Fibroblast of upper back skin (primary cell): ENCODE measurements at places on chromosomes 2 and 18.

DNA sequence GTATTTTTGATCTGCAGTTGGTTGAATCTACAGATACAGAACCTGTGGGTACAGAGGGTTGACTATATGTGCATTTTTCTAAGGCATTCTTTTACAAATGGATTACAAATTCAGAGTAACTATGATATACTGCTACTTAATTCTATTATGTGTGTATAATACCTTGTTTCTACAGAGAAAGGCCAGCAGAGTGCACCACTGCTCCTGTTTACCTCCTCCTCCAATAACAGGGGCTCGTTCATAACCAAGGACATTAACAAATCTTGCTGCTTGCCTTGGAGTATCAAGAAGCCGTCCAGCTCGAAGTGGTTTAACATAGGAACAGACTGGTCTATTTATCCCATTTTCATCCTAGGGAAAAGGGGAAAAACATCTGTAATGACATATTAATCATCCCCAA lies 16.4 kb downstream of the CEP76 start:
- peak; percentile 26 for DNase-seq

DNA sequence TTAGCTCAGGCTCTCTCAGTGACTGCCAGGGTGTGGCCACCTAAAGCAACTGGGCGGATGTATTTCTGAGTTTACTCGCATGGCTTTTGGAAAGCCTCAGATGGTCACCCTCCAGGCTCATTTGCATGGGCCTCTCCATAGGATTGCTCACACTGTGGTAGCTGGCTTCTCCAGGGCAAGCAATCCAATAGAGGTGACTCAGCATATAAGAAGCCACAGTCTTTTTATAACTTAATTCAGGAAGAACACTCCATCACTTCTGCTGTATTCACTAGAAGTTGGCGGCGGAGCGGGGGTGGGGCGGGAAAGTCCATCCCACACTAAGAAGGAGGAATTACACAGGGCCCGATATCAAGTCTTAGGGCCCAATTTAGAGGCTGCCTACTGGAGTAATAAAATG lies 3.6 kb upstream of the DOK6 start:
- DNase-seq: peak; percentile 41

DNA sequence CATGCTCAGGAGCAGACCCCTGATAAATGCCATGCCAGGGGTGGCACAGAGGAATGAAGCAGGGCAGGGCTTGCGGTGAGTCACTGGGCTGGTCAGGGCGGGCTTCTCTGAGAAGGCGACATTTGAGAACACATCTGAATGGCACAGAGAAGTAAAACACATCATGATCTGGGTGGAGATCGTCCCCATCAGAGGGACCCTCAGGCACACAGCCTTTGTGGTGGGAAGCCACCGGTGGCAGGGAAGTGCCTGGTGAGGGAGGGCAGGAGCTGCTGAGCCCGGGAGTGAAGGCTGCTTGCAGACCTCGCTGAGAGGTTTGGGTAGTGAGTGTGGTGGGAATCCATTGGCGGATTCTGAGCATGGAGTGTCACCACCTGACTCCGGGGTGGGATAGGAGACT lies 44.5 kb downstream of the DCDC2C start:
- DNase-seq: no peak

DNA sequence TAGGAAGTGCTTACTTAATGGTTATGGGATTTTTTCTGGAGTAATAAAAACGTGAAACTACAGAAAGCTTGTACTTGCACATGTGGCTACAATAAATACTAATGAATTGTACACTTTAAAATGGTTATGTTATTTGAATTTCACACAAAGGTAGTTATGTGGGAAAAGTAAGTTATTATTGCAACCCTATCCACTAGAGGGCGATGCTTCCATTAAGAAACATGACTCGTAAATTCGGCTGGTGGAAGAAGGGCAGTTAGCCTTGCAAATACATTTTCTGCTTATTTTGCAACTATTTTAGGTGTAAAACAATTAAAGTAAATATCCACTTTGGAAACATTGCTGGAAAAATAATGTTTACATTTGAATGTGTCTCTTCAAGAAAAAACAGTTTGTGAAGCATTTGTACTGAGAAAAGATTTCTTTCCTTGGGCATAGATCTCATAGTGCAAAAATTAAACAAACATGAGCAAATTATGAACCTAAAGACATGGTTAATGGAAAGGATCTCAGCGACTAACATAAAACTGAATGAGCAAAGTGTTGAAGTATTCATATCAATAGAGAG lies 68.1 kb upstream of the CSRNP3 start:
- peak; percentile 67 for DNase-seq

- no peak for DNase-seq
Observed at GRCh38 chr18:36732264-36732663, 96.5 kb downstream of the TPGS2 start.

- DNase-seq: no peak
Observed at GRCh38 chr2:59754011-59754735, 799.3 kb downstream of the BCL11A start.

DNA sequence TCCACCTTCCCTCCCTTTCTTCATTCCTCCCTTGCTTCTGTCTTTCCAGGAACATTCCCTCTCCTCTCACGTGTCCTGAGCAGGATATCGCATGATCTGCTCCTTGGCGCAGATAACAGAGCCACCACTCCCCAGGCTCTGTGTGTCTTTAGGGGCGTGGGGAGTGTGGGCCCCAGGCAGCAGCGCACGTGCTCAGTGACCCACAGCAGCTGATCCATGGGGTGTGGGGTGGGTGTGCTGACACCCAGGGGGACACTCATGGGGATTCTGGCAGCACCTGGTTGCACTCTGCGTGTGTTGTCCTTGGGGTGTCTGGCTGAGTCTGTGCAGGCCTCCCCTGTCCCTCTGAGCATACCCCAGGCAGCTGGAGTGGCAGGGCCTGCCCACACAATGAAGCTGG lies 9.9 kb upstream of the FOSL2 start:
- no peak for DNase-seq

- no peak for DNase-seq
Observed at GRCh38 chr18:9081940-9082339, 20.6 kb upstream of the NDUFV2 start.

DNA sequence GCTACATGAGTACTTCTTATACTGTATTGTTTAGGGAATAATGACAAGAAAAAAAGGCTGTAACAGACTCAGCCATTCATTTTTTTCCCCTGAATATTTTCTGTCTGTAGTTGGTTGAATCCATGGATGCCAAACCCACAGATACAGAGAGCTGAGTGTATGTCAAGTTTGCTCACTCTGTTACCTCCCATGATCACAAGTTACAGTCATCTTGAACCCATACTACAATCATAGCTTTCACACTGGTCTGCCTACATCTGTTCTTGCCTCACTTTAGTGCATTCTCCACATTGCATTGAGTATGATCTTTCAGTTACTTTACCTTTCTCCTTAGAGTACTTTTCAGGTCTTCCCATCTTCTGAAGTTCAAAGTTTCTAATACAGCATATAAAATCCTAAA lies 94.0 kb downstream of the BIRC6 start:
- DNase-seq: no peak

- no peak for DNase-seq
Observed at GRCh38 chr2:13001408-13001807, 284.7 kb downstream of the TRIB2 start.

DNA sequence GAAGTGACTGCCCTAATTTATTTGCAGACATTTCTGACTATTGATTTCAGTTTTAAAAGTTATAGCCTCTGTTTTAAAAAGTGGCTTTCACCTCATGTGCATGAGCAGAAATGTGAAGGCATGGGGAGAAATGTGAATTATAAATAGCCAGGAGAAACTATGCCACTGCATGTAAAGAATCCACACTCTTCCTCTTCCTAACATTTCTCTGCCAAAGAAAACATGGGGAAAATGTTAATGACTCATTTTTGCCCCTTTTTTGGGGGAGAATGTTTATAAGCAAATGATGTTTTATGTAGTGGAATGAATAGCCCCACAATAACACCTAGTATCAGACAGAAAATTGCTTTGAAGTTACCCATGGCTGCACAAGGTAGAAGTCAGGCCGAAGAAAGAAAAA lies 249.0 kb upstream of the TANK start:
- peak; percentile 66 for DNase-seq

- DNase-seq: no peak
Observed at GRCh38 chr18:37440206-37440605, 125.4 kb downstream of the CELF4 start.

DNA sequence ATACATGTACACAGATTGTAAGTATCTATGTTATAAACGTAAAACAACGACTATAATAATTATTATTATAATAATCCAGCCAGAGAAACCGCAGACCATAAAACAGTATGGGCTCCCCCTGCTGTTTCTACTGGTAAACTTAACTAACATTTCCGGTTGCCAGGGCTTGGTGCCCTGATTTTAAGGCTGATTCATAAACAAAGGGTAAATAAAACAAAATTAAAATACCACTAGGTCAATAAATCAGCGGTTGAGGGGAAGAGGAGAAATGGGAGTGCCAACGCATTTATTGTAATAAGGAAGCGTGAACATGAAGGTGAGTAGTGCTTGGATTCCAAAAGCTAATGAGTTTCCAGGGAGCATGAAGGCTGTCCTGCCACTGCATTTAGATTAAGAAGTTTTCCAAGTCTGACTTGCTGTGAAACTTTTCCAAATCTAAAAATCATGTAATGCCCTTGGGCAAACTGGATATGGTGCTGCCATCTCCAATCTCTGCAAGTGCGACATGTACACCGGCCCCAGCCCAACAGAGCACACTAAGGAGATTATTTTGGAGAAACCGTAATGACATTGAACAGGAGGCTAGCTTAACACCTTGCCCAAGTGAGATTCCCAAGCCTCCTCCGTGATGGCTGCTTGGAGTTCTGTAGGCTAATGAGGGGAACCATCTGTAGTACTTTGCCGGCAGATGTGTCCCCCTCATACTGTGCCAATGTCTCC lies 50.7 kb upstream of the HNRNPA3 start:
- DNase-seq: peak; percentile 36

DNA sequence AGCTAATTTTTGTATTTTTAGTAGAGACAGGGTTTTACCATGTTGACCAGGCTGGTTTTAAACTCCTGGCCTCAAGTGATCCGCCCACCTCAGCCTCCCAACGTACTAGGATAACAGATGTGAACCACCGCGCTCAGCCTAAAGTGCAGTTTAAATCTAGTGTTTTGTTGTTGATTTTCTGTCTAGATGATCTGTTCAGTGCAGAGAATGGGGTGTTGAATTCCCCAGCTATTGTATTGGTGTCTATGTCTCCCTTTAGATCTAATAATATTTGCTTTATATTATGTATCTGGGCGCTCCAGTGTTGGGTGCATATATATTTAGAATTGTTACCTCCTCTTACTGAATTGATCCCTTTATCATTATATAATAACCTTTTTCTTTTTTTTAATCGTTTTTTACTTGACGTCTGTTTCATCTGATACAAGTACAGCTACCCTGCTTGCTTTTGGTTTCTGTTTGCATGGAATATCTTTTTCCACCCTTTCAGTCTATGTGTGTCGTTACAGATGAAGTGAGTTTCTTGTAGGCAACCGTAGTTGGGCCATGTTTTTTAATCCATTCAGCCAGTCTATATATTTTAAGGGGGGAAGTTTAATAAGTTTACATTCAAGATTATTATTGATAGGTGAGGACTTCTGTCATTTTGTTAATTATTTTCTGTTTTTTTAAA lies 34.3 kb downstream of the GALM start:
- no peak for DNase-seq

- DNase-seq: no peak
Observed at GRCh38 chr2:20227894-20228505, 3.1 kb upstream of the SDC1 start.

- no peak for DNase-seq
Observed at GRCh38 chr2:101428422-101429176, 41.3 kb upstream of the CREG2 start.

GRCh38 chr2:70554338-70554892 lies 789 bp upstream of the TGFA start:
- no peak for DNase-seq

DNA sequence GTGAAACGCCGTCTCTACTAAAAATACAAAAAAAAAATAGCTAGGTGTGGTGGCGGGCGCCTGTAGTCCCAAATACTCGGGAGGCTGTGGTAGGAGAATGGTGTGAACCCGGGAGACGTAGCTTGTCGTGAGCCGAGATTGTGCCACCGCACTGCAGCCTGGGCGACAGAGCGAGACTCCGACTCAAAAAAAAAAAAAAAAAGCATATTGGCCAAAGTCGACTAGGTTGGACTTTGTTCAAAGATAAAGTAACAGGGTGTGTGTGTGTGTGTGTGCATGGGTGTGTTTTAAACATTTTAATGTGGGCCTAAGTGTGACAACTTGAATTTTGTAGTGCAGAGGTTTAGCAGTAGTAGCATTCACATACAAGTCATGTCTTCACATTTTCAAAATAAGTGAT lies 11.7 kb downstream of the GEMIN6 start:
- DNase-seq: no peak

- DNase-seq: peak; percentile 70
Observed at GRCh38 chr18:5295231-5295920, at the start of gene ZBTB14. TSS of gene ZBTB14 (minus strand) at chr18:5295726. CDS start at chr18:5293246, 2,480 bp downstream.

- DNase-seq: peak; percentile 78
Observed at GRCh38 chr18:3251963-3252277, 4.3 kb downstream of the MYL12A start.

GRCh38 chr18:60649107-60649506 lies 276.5 kb upstream of the MC4R start:
- no peak for DNase-seq

- no peak for DNase-seq
Observed at GRCh38 chr18:34220081-34220815, 4.5 kb downstream of the NOL4 start.

DNA sequence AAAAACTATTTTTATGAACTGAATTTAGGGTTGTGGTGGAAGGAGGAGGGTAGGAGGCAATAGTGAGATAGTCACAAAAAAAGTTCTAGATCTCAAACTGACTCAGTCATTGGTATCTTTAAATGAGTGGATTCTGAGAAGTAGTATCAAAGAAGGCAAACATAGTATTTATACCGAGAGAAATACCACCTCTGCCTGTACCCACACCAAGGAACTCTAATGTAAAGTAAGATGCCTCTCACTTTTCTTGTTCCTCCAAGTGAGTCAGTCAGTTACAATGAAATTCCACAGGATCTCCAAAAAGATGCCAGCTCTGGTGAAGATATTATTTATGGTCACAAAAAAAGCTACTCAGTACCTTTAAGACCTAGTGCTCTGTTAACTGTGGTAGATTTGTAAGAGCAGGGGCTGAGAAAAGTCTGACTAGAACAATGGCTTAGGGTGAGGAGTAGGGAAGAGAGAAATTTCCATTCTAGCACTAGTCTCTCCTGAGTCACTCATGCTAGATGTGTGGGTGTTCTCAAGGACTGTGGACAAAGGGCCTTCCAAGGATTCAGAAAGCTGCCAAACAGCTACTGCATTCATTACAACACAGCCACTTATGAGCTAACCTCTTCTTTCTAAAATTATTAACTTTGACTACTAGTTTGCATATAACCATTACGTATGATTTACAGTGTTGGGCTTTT lies 36.3 kb downstream of the YWHAQ start:
- DNase-seq: peak; percentile 75

GRCh38 chr2:7133521-7133920 lies 216.3 kb downstream of the RNF144A start:
- DNase-seq: peak; percentile 36

GRCh38 chr2:127704641-127705390 lies 3.5 kb downstream of the SFT2D3 start:
- DNase-seq: no peak

GRCh38 chr2:178419123-178419522 lies 31.9 kb downstream of the PRKRA start:
- DNase-seq: peak; percentile 18
